ENCODE measurements at places on chromosomes 12 and 14.

DNA sequence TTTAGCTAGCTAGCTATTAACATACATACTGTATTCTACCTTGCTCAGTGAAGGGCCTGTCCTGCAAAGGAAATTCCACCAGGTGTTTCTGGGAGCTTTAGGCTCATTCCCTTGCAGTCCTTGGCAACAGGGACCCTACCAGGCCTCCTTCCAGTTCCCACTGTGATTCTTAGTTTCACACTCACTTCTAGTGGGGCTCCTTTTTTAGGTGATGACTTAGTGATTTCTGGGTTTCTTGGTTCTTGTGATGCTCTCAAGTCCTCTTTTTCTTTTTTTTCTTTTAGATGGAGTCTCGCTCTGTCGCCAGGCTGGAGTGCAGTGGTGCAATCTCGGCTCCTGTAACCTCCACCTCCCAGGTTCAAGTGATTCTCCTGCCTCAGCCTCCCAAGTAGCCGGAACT lies 10.4 kb upstream of the STRN3 start:
- DNase-seq = no peak

- peak; percentile 44 for DNase-seq
Observed at GRCh38 chr12:14950421-14950820, 11.0 kb downstream of the ARHGDIB start.

GRCh38 chr12:45713078-45713477 lies 16.4 kb upstream of the ARID2 start:
- no peak for DNase-seq

- no peak for DNase-seq
Observed at GRCh38 chr12:89863493-89863938, 154.9 kb upstream of the ATP2B1 start.

DNA sequence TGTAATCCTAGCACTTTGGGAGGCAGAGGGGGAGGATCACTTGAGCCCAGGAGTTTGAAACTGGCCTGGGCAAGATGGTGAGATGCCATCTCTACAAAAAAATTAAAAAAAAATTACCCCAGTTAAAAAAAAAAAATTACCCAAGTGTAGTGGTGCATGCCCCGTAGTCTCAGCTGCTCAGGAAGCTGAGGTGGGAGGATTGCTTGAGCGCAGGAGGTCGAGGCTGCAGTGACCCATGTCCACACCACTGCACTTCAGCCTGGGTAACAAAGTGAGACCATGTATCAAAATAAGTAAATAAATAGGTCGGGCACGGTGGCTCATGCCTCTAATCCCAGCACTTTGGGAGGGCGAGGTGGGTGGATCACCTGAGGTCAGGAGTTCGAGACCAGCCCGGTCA lies 128.8 kb downstream of the VRK1 start:
- DNase-seq = no peak

DNA sequence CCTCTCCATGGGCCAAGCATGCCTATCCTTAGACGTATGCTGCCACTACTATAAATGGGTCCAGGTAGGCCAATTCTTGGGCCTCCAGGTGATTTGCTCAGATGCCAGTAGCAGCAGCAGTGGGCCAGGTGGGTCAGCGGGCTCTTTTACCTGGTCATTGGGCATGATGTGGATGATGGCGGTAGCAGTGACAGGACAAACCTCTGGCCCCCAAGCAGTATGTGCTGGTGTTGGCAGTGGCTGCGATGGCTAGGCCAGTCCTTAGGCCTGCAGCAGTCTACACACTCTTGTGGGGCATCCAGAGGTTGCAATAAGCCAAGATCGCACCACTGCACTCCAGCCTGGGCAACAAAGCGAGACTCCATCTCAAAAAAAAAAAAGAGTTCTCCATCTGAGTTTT lies 19.1 kb upstream of the VASH1 start:
- no peak for DNase-seq

DNA sequence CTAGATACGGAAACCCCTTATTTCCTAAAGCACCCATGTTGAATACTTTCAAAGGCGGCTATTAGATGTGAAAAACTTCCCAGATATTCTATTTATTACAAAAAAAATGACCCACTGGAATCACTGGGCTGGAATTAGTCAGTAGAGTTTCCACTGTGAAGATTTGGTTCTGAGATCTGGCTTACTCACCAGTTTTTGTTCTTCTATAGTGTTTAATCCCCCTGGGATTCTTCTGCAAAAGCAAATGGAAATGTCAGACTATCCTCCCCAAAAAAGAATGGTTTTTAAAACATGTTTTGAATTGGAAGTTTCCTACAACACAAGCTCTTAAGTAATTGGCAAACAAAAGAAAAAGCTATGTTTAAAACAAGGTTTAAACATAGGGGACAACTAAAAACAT lies 166.4 kb downstream of the STXBP6 start:
- no peak for DNase-seq

GRCh38 chr12:122079033-122079531 lies 526 bp downstream of the MLXIP start:
- peak; percentile 74 for DNase-seq
